ENCODE measurements at places on chromosomes 7 and 10.

- DNase-seq, result no peak
Observed at GRCh38 chr10:124350806-124351205, 67.9 kb downstream of the OAT start.

- DNase-seq, result peak; percentile 36
Observed at GRCh38 chr10:66931340-66931948, 5.6 kb downstream of the LRRTM3 start.

DNA sequence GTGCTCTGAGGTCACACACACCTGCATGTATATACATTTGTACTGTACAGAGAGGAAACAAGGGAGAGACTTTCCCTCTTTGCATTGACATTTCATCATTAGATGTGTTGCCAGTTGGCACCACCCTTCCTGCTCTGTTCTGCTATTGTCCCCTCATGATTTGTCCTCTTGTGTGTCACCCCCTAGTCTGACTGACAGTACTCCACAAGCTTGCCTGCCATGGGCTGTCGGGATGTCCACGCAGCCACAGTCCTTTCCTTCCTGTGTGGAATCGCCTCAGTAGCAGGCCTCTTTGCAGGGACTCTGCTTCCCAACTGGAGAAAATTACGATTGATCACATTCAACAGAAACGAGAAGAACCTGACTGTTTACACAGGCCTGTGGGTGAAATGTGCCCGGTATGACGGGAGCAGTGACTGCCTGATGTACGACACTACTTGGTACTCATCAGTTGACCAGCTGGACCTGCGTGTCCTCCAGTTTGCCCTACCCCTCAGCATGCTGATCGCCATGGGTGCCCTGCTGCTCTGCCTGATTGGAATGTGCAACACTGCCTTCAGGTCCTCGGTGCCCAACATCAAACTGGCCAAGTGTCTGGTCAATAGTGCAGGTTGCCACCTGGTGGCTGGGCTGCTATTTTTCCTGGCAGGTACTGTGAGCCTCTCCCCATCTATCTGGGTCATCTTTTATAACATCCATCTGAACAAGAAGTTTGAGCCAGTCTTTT is 9.4 kb downstream of the CLDN12 start:
- DNase-seq, result no peak

DNA sequence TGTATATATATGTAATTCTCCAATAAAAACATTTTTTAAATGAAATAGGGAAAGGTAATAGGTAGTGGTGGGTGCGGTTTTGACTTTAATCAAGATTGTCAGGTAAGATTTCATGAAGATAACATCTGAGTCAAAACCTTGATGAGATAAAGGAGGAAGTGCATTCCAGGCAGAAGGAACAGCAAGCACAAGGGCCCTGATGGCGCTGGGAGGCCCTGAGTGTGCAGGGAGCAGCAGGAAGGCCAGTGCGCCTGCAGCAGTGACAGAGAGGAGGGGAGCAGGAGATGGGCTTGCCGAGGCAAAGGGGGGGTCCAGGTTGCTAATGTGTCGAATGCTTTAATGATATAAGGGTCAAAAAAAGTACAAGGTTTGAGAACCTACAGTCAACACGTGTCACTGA is 69.8 kb downstream of the GNA12 start:
- no peak for DNase-seq

DNA sequence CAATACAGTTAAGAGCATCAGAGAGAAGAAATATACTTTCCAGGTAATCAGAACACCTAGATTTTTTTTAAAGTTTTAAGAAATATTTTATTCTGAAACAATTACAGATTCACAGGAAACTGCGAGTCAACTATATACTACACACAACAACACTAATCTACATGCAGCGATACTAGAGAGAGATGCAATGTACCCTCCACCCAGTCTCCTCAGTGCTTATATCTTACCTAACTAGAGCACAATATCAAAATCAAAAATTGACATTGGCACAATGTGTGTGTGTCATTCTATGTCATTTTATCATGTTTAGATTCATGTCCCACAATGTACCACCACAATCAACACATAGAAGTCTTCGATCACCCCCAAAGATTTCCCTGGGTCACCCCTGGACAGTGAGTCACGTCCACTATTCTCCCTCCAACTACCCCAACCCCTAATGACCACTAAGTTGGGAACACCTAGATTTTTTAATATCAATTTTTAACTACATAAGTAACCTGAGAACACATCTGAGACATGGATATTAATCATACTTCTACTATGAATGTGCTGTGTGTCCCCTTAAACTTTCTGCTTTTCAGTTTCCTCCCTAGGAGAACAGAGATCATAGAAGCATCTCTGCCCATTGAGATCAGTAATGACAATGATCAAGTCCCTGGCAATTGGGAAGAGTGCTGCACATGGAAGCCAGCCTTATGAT is 86.5 kb downstream of the GSAP start:
- DNase-seq, result no peak

GRCh38 chr7:67854221-67855178 is 857.9 kb downstream of the TYW1 start:
- no peak for DNase-seq

All from GM04504 (cell line).